ENCODE measurements at places on chromosomes 2 and 18. TPM values are rescaled to one million over a fixed set of nuclear protein-coding genes. Genes with fewer than 3 reads are reported as not detected.
A peak's percentile ranks its signal among the peaks of the same experiment; 100 is the strongest.

DNA sequence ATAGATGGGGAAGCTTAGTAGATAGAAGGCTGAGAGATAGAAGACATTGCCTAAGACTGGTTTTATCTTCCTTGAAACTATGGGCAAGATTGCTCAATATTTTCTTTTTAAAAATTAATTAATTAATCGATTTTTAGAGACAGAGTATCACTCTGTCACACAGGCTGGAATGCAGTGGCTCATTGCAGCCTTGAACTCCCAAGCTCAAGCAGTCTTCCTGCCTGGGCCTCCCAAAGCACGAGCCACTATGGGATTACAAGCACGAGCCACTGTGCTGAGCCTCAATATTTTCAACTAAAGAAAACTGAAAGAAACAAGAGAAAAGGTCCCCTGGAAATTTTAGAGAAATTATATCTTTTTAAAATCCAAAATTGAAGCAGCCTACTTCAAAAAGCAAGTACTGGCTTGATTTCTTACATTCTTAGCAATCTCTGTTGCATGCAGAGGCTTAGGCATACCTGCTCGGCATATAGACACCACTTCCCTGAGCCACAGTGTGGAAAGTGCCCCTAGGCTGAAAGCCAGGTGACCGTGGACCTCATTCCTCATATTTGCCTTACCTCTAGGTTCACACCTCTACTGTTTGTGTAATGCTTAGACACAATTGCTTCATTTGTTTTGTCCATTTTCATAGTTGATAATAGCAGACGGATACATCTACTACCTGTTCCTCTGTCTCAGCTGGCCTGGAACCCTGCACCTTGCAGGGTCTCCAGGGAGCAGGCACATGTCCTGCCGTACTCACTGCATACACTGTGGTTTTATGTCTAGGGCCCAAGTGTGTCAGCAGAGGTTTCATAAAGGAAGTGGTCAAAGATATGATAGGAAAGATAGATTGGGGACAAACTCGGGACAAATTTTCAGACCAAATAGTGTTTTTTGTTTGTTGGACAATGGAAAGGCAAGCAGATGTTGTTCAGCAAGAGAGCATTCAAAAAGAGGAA, 166.5 kb upstream of the ALPP start:
- DNase-seq, result no peak

- no peak for DNase-seq
These were observed 61.1 kb downstream of the DDX1 start for GRCh38 chr2:15652801-15653200.

- DNase-seq, result peak; percentile 56
These were observed at the start of gene EFEMP1 for GRCh38 chr2:55923091-55923981. Gene EFEMP1 (minus strand): TSS chr2:55923782. CDS start chr2:55922440, 1,342 bp downstream.

GRCh38 chr2:212975333-212975732, 176.1 kb downstream of the IKZF2 start:
- no peak for DNase-seq

Gene POTEJ
- polyA plus RNA-seq, result not detected

Gene ZNG1B
- 39.6 TPM for polyA plus RNA-seq

Gene C1QL2
- polyA plus RNA-seq, result not detected

All from muscle of arm (tissue), 14 donors.